Neuronal stem cell (in vitro differentiated cells): ENCODE measurements at places on chromosomes 12 and 14.

- peak; percentile 39 for DNase-seq
These were observed 314.3 kb upstream of the OR4E1 start for GRCh38 chr14:21987937-21988336.

DNA sequence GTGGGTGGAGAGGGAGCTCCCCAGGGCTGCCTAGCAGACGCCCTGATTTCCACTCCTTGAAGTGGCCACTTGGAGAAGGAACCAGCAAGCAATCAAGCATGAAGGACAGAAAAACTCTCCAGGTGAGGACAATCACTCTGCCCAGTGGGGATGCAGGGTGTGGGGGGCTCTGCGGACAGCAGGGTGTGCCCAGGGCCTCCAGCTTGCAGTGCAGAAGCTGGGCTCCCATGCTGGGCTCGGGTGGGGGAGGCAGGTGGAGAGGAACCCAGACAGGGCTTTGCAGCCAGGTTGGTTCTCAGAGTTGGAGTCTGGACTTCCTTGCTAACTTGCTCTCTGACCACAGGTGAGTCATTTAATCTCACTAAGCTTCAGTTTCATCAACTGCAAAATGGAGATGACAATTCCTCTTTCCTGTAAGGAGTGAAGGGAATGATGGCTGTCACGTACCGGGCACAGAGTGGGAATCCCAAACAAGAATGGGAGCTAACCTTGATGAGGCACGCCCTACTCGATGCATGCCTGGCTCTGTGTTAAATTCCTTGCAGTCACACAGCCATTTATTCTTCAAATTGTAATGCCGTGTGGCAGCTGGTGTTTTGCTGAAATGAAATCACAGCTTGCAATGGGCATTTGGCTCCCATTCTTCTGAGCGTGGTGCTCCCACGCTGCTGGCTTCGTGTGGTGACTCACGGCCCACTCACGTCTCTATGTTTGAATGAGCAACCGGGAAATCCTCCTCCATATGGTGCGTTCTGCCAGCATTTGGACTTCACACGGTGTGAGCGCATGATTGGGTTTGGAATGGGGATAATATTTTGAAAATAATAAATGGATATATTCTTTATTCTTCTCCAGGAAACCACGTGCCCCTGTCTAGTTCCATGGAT lies 75.2 kb downstream of the PRIMA1 start:
- no peak for DNase-seq

- DNase-seq: no peak
These were observed 29.2 kb upstream of the TMED10 start for GRCh38 chr14:75205591-75205990.

DNA sequence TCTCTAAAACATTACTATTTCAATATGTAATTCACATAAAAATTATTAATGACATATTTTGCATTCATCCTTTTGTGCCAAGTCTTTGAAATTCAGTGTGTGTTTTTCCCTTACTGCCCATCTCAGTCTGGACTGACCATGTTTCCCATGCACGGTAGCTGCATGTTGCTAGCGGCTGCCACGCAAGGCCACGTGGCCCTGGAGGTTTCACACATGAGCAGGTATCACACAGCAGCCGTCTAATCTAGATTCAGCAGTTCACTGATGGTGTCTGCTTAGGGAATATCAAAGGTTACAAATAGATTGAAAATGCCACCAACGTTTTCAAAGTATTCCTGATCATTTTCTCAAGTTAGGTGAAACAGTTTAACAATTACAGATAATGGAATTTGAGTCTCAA lies 234.8 kb upstream of the FKBP4 start:
- no peak for DNase-seq

DNA sequence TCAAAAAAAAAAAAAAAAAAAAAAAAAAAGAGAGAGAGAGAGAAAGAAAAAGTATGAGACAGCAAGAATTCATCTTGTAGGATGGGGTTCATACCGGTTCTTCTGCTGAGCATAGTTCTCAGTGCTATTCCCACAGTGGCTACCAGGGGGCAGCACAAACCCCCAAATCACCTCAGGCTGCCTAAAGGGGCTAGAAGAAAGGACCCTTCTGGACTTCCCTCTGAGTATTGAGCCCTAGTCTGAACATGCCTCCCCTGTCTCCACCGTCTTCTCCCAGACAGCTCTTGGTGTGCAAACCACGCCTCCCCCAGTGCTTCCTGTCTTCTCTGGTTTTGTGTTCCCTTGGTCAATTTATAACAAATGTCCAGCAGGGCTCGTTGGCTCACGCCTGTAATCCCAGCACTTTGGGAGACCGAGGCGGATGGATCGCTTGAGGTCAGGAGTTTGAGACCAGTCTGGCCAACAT lies 31.3 kb upstream of the SMUG1 start:
- peak; percentile 83 for DNase-seq

GRCh38 chr12:104551-105081 lies 38.0 kb downstream of the IQSEC3 start:
- no peak for DNase-seq

GRCh38 chr14:22407033-22407432 lies 182.0 kb downstream of the DAD1 start:
- DNase-seq: no peak

DNA sequence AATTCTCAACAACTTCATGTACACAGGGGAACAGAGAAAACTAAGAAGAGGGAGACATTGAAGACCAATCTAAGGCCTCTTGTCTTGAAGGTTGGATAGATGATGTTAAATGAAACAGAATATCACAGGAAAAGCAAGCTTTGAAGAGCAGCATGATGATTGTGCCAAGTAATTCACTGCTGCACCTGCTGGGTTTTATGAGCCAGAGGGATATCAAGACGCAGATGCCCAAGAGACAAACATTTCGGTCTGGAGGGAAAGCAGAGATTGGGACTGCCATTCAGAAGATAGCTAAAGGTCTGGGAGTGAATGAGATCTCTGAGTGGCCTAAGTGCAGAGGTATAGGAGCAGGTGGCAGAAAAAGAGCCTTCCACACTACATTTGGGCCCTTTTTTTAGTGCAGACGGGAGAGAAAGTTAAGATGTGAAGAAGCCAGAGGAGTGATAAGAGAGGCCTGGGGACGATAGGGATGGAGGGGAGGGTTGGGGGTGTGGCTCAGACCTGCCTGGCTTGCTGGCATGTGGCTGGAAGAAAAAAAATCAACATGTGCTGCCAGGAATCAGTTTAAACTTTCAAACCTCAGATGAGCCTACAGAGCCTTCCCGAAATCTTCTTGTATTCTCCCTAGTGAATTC lies 200.6 kb downstream of the AEBP2 start:
- DNase-seq: no peak

- no peak for DNase-seq
These were observed 51.2 kb upstream of the KCNH3 start for GRCh38 chr12:49487605-49488004.

DNA sequence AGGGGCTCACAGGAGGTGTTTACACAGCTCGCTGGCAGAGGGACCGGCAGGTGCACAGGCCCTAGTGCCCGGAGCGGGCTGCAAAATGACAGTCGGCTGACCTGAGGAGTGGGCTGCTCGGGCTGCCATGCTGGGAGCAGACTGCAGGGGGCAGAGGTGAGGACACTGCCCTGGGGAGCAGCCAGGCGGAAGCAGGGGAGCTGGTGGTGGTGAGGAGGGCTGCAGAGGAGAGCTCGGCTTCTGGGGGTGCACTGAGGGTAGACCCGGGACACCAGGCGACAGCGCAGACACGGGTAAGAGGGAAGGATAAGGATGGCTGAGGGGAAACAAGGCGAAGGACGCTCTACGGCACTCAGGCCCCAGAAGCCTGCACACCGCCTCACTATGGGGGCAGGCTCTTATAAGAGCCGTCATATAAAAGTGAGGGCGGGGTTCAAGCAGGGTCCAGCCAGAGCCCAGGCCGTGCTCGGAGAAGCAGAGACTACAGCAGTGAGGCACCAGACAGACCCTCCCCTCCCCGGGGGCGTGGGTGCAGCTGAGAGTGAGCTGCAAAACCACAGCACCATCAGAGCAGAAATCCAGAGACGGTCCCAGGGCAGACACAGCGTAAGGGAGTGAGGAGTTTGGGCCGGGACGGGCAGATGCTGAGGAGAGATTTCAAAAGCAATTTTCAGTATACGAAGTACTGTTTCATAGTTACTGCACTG lies 62.5 kb downstream of the CCDC88C start:
- no peak for DNase-seq

GRCh38 chr14:22613106-22613695 lies 15.1 kb downstream of the ABHD4 start:
- DNase-seq: no peak

DNA sequence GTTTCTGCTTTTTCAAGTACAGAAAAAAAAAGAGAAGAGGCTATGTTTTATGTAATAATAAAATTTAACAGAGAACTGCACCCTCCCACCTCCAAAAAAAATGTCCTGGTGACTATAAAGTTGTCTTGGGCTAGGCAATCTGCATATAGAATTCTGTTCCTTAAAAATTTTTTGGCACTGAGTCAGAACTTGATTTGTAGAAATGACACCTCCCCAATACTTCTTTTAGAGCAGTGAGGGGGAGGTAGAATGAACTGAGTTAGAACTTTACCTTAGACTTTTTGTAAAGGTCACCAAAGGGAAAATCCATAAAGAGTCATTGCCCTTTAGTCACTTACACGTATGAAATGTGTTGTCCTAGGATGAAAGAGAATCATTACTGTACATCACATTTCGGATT lies 80.0 kb downstream of the BTG1 start:
- no peak for DNase-seq

- no peak for DNase-seq
These were observed 4.0 kb downstream of the HOXC8 start for GRCh38 chr12:54012631-54013409.

GRCh38 chr12:54356951-54357356 lies 7.3 kb downstream of the GPR84 start:
- no peak for DNase-seq

- DNase-seq: no peak
These were observed 104.6 kb downstream of the PTPRR start for GRCh38 chr12:70815971-70816391.

GRCh38 chr12:29582677-29583272 lies 85.3 kb upstream of the OVCH1 start:
- DNase-seq: no peak

DNA sequence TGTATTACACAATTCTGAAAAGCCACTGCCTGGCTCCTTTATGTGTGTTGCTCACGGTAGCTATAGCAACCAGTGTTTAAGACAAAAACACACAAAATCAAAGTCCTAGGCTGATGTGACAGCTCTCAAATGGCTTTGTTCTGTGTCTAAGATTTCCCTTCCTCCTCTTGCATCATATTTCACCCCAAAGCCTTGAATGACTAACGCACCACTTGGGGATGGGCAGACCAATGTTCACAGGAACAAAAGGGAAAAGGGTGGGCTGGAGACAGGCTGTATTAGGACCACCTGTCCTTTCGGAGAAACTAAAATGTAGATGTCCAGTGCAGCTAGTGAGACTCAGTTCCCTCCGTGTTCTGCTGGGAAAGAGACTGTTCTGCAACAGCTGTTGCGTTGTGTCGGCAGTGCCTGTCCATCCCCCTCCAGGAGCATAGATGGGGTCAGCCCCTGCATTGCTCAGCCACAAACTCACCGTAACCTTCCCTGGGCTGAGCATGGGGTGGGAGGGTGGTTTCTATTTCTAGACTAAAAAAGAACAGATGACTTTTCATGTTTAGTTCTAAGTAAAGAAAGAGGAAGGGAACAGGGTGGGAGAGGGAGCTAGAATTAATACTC lies 26.8 kb upstream of the DAAM1 start:
- DNase-seq: peak; percentile 47

GRCh38 chr12:41967668-41968500 lies 176.8 kb downstream of the GXYLT1 start:
- DNase-seq: peak; percentile 87

DNA sequence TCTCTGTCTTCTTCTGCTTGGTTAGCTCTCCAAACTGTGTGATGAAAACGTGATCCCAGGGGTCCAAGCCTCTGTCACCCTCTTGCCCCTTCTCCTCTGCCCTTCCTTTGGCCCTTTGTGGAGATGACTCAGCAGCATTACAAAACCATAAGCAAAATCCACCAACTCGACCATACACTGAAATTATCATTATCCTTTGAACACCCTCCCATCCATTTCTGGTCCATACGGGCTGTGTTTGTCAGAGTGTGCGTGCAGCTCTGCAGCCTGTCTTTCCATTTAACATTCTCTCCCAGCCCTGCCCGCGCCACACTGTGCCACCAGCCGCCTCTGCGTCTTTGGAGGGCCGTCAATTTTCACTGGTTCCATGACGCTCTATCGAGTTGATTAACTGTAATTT lies 69.2 kb downstream of the SLC25A47 start:
- DNase-seq: no peak

DNA sequence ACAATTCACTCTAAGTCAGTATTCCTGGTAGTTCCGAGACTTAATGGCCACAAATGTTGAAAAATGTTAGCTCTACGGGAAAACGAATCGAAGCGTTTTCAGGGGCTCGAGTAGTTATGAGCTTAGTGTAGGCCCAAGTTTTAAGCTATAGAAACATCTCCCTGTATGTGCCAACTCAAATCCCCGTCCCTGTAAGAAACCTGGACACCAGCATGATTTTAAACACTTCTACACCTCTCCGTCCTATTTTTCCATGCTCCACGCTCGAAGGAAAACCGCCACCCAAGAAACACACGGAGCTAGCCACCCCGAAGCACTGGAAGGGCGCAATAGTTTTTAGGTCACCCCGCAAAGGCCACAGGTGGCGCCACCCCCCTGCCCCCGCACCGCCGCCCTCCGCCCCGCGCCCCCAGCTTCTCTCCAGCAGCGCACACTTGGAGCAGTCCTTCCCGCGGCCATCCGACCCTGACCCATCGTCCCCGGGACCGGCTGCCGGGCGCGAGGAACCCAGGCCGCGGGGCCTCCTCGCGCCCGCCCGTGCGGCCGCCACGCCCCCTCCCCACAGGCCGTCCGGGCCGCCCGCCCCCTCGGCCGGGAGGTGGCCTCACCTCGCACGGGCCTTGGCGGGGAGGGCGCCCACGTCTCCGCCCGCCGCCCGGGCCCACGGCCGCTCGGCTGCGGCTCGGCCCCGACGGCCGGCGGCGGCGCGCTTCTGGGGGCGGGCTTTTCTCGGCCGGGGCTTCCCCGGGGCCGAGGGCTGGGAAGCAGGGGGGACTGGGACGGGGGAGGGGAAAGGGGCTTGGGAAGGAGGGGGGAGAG lies 522 bp downstream of the R3HDM2 start:
- DNase-seq: peak; percentile 31

DNA sequence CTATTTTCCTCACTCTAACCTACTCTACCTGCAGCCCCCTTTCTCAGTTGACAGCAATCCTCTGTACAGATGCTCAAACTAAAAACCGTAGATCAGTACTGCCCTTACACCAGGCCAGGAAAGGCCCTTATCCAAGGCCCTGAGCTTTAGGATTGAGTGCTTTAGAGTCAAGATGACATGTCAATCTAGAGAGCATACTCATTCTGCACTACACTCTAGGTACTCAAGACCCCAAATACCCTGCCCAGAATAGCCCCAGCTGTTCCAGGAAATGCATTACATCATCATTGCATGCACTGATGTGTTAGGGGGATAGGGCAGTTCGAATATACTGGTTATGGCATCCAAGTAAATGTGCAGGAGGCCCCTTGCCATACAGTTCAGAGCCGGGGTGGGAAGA lies 3.5 kb upstream of the PHLDA1 start:
- DNase-seq: no peak
